T-helper 1 cell (primary cell): ENCODE measurements at places on chromosomes 11 and 22.

GRCh38 chr22:43566021-43566420 is 154.2 kb downstream of the MPPED1 start:
- no peak for DNase-seq

GRCh38 chr22:38796262-38796957 is 2.5 kb upstream of the DNAL4 start:
- no peak for DNase-seq

GRCh38 chr11:22677153-22677903 is 10.9 kb downstream of the GAS2 start:
- no peak for DNase-seq

- no peak for DNase-seq
These were observed 623.7 kb upstream of the CCDC90B start for GRCh38 chr11:83909579-83910534.

DNA sequence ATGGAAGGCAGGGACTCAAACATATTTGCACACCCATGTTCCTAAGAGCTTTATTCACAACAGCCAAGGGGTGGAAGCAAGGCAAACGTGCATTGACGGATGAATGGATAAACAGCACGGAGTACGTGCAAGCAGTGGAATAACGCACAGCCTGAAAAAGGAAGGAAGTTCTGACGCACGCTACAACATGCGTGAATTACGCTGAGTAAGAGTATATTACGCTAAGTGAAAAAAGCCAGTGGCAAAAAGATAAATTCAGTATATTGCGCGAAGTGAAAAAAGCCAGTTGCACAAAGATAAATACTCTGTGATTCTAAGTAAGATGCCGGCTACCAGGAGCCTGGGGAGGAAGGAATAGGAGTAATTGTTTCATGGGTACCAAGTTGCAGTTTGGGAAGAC is 19.5 kb downstream of the PHF21B start:
- DNase-seq, result no peak

DNA sequence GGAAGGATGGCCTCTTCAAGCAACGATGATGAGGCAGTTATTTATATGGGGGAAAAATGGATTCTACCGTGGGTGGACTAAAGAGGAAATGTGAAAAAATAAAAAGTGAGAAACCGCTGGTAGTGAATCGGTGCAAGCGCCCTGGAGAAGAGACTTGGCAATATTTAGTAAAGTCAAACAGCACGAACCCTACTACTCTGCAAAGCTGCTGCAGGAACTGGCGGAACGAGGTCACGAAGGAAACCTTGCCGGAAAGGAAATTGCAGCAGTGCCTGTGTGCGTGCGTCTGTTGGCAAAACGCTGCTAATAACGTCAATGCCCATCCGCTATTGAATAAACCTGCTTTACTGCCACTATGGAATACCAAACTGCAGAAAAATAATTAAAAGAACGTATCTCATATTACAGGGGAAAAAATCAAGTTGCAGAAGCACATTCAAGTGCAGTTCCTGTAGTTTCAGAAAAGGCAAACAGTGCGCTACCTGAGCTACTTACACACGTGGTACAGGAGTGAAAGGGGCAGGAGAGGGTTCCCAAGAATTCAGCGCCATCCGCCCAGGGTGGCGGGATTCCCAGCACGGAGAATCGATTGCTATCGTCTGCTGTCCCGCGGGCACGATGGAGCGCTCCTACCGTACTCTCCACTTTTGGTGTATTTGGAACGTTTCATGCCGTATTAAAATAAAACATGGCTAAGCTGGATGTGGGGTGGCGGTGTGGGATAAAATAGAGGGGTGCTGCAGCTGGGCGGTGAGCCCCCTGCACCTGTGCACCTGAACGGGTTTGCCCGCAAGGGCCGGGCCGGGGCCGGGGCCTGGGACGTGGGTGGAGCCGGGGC is 585 bp upstream of the NADSYN1 start:
- peak; percentile 35 for DNase-seq

- DNase-seq, result no peak
These were observed 38.6 kb upstream of the LMO2 start for GRCh38 chr11:33930317-33931021.

GRCh38 chr11:16790486-16791190 is 52.2 kb downstream of the C11orf58 start:
- no peak for DNase-seq
